ENCODE measurements at places on chromosomes 13 and 19.

DNA sequence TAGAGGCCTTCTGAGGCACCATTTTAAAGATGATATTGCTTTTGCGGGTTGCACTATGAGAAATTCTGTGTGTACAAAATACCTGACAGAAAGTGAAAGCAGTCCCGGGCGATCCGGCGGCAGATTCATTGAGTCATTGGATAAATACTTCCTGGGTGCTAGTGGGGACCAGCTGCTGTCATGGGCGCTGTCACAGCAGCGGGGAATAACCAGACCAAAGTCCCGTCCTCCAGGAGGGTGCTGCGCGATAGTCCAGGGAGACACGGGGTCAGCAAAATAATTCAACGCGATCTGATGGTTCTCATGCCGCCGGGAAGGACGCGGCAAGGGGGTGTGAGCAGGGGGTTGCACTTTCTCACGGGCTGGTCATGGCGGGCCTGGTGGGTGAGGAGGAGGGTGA is 13.5 kb downstream of the ZFR2 start:
- no peak for DNase-seq

- DNase-seq, result no peak
These were observed 26.2 kb downstream of the RAP2A start for GRCh38 chr13:97460004-97460775.

GRCh38 chr13:18978447-18978846 is 203.2 kb downstream of the TUBA3C start:
- no peak for DNase-seq

GRCh38 chr13:32837973-32838927 is 178.0 kb upstream of the KL start:
- no peak for DNase-seq

DNA sequence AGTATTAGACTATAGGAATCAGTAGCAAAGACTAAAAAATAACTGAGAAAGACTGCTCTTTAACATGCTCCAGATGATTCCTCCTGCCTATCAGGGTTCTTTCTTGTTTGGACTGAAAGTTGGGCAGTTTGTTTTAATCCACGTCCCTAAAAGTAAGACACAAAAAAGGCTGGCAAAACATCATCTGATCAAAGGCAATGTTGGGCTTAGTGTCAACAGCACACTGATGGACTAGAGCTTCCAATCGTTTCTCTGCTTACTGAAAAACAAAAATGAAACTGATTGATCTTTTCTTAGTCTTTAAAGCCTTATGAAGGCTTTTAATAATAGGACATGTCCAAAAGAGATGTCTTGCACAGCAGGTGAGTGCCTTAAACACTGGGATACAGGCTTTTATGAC is 1567.9 kb upstream of the PRR20A start:
- DNase-seq, result no peak

DNA sequence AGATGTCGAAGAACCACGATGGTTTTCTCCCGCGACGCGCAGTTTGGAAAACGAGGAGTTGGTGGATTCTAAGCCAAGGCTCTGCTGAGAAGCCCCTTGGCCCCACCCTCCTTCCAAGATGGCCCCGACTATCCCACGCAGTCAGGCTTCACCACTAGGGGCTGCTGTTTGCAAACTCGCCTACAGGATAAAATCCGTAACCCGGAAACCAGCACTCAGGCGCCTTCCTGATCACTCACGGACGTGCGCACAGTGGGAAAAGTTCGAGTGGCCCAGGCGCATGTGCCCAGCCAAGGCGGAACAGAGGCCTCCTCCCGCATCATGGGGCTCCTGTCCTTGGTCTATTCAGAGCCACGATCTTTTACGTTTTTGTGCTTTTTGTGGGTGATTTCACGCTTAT is 19.2 kb upstream of the UQCR11 start:
- no peak for DNase-seq

DNA sequence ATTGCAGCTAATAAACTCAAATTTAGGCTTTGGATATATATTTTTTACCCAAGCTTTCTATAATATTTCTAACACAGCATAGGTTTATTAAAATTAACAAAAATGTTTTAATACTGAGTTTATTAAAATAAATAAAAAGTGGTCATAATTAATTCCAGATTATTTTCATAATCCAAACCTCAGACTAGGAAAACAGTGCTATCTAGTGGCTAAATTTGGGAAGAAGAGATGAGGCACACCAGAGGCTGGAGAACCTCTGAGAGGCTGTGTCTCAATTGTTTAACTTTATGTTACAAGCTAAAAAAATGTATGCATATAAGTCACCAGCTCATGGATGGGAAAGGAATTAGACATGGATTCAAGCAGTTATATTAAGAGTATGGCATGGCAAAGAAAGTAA is 392.5 kb downstream of the DIAPH3 start:
- no peak for DNase-seq

GRCh38 chr13:98155475-98156109 is 12.7 kb downstream of the FARP1 start:
- no peak for DNase-seq

- DNase-seq, result no peak
These were observed 33.0 kb upstream of the ZNF808 start for GRCh38 chr19:52494518-52494917.

DNA sequence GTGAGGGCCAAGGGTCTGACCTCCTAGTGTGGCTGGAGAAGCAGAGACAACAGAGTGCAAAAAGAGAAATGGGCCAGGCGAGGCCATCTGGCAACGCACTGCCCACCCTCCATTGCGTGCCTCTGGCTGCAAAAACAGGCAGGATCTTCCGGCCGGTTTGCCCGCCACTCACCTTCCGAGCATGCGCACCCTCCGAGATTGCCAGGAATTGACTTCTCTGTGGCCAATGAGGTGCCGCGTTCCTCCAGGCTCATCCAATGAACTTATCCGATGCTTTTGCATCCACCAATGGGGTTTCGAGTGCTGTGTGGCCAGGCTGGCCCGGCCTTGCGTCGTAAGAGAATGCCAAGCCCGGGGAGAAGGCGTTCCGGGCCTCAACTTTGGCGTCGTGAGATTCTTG is at the start of gene TEX101:
TSS of gene TEX101 (plus strand) at position 337 of the 400 bp plus-strand sequence. CDS start 1,030 bp downstream, outside the sequence.
- DNase-seq, result no peak

GRCh38 chr13:46996316-46997030 is 99.6 kb upstream of the HTR2A start:
- no peak for DNase-seq

GRCh38 chr13:30715837-30716236 is 19.5 kb upstream of the ALOX5AP start:
- no peak for DNase-seq

- no peak for DNase-seq
These were observed 369.9 kb downstream of the KLF5 start for GRCh38 chr13:73428706-73429105.

DNA sequence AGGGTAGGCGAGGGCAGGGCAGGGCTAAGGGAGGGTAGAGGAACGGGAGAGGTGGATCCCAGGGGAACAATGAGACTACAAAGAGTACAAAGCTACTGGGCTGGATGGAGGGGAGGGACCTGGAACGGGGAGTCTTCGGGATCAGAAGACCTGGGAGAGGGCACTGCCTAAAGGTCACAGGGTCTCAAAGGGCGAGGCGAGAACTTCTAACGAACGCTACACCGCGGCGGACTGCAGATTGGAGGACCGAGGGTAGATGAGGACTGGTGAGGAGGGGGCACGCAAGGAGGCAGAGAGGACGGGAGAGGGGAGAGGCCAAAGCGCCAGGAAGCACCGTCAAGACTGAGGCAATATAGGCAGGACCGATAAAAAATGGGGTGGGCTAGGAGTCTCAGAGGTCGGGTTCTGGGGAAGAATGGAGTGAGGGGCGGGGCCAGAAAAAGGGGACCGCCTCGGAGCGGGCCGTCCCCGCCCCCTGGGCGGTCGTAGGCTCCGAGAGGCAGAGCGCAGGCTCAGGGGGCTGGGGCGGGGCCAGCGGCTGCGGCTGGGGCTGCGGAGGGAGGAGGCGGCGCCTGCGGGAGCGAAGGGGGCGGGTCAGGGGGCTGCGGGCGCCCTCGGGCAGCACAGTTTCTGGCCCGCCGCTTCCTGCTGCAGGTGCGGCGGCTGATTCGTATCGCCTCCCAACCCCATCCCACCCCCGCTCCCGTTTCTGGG is 1.3 kb upstream of the KCNC3 start:
- no peak for DNase-seq

DNA sequence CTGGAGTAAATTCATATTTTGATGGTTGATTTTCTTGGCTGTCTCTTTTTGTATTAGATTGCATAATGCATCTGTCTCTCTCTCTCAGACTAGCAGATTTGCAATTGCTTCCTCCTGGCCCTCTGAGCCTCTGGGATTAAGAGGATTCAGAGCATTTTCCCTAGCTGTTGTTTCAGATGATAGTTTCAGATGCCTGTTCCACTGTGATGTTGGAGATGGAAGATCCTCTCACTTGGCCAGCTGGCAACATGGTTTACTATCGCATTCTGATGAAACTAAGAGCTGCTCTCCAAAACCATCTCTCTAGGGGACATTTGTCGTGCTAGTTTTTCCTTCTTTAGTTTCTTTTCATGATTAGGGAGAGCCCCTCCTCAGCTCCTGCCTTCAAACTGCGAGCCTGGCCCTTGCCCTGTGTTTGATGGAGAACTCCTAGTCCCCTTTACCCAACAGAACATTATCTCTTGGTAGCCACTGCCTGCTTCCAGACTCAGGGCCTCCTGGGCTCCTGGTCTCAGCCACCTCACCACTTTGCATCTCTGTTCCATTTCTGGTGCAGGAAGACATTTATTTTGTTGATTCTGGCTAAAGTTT is 244.6 kb downstream of the B3GLCT start:
- no peak for DNase-seq

DNA sequence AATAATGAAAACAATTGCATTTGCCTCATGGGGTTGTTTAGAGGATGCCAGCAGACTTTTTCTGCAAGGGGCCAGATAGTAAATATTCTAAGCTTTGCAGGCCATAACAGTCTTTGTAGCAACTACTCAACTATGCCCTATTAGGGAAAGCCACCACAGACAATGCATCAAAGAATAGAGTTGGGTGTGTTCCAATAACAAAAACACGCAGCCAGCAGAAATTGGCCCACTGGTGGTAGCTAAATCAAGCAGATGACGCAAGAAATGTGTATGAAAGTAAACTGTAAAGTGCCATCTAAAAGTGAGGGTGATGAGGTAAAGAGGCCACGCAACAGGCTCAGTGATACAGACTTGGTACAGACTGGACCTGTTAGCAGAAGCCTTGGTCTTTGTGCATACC is 75.2 kb upstream of the SIAH3 start:
- DNase-seq, result no peak

- DNase-seq, result no peak
These were observed 153.0 kb downstream of the RAP2A start for GRCh38 chr13:97586941-97587340.

GRCh38 chr13:39692660-39693438 is 37.4 kb downstream of the COG6 start:
- DNase-seq, result no peak

DNA sequence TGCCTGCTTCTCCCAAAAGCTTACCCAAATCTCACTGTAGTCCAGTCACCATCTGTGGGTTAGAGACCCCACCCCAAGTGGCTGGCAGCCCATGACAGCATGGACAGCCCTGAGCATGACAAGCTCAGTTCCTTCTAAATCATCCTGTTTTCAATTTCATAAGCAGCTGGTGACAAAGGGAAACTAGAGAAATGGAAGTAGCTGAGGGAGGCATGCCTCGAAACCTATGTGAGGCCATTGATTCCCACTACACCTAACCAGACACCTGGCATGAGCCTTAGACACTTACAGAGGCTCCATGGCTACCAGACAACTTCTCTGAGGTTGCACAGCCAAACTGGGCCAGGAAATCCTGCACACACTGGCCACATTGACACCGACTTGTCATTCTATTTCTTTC is 56.2 kb downstream of the ABCC4 start:
- no peak for DNase-seq

DNA sequence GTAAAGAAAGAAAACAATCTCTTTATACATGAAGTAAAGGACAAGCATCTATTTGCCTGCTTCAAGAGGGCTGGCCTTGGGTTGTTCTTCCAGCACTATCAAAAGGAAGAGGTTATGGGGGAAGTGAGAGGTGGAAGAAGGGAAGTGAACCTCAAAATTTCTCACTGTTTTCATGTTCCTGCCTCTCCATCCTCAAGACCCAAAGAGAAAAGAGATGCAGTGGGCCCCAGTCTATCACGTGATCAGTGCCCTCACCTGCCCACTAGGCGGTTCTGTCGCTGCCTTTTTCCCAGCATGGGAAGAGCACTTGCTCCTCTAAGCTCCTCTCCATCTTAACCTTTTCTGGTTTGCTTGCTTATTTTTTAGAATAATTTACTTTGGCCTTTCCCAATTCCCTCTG is 6.2 kb upstream of the USP12 start:
- DNase-seq, result no peak

GRCh38 chr13:108313382-108313781 is 43.9 kb downstream of the TNFSF13B start:
- no peak for DNase-seq

DNA sequence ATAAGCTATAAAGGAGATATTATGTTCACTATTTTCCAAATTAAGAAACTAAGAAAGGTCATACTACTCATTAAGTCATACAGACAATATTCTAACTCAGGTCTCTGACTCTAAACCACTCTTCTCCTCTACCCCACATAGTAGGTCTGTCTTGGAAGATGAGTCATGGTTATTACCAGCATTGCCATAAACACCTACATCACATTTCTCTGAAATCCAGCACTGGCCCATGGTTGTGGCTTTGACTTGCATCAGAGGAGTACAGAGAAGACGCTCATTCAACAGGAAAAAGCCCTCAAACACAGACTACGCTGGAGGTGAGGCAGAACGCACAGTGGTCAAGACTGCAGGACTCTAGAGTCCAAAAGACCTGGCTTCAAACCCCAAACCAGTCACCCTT is 476.8 kb downstream of the COG6 start:
- no peak for DNase-seq

DNA sequence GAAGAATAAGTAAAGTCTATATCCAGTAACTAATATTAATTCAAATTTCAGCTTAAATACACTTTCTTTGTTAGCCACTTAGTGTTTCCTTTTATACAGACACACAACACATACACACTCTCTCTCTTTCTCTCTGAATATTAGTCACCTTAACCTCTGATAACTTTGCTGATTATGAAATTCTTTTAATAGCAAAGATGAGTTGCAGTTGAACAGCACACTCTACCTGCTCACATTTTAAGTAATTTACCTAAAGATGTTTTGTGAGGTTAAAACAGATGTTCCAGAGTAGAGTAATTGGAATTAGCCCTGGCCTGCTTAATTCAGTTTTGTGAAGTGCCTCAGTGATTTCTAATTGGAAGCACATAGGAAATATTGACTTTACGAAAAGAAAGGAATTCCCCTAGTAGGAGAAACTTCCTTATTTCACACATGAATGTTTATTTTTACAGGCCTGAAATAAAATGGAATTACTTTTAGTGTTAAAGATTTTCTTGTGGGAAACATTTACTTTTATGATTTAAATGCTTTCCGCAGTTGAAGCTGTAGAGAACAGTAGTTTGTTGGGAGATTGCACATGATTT is 184.3 kb downstream of the MYO16 start:
- DNase-seq, result no peak
